HS-27A (cell line): ENCODE measurements at places on chromosomes 6 and 20.

- DNase-seq: no peak
These were observed 84.5 kb downstream of the JARID2 start for GRCh38 chr6:15330174-15330944.

DNA sequence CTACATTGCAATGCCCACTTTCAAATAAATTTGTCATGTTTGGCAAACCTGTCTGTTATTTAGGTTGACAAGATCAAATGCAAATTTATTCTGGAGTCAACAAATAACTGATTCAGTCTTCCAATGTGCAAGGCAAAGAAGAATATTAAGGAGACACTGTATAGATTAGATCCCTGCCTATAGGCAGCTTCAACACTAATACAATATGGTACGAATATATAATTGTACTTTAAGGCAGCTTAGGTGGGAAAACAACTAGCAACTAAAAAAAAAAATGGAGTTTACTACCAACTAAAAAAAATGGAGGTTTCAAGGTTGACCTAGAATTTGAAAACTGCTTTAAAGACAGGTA lies 1.7 kb upstream of the PHF10 start:
- DNase-seq: no peak

DNA sequence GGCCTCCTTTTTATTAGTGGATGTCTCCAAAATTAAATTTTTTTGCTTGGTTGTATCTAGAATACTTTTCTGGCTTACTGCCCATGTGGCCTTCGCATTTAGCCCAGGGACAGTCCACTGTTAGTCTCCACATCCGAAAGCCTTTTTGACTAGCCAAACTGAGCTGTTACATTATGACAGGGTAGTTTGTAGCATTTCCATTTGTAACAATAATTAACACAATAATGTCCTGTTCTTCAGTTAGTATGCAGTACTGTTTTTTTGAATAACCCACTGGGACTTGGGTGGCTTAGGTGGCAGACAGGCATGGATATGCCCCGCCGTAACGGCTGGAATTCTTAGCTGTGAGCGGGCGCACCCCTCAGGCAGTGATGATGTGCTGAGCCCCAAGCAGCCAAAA lies 12.7 kb upstream of the BTN3A2 start:
- DNase-seq: no peak

GRCh38 chr6:42294759-42295158 lies 77.1 kb upstream of the MRPS10 start:
- DNase-seq: peak; percentile 64

DNA sequence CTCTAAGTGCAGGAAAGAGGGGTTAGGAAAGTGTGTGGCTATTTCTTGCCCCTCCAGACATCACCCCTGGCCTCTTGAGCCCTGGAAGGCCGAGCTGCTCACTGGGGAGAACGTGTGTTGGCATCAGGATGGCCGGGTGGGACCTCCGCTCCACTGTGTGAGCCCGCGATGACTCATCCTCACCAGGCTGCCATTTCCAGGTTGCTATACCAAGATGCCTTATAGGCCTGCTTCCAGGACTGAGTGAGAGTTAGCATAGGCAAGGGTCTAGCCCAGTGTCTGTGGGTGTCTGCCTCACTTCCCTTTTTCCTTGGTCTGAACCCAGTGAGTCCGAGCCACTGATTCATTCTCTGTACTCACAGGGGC lies 105.0 kb downstream of the MRPL14 start:
- no peak for DNase-seq
